ENCODE measurements at places on chromosomes 12 and 14.

DNA sequence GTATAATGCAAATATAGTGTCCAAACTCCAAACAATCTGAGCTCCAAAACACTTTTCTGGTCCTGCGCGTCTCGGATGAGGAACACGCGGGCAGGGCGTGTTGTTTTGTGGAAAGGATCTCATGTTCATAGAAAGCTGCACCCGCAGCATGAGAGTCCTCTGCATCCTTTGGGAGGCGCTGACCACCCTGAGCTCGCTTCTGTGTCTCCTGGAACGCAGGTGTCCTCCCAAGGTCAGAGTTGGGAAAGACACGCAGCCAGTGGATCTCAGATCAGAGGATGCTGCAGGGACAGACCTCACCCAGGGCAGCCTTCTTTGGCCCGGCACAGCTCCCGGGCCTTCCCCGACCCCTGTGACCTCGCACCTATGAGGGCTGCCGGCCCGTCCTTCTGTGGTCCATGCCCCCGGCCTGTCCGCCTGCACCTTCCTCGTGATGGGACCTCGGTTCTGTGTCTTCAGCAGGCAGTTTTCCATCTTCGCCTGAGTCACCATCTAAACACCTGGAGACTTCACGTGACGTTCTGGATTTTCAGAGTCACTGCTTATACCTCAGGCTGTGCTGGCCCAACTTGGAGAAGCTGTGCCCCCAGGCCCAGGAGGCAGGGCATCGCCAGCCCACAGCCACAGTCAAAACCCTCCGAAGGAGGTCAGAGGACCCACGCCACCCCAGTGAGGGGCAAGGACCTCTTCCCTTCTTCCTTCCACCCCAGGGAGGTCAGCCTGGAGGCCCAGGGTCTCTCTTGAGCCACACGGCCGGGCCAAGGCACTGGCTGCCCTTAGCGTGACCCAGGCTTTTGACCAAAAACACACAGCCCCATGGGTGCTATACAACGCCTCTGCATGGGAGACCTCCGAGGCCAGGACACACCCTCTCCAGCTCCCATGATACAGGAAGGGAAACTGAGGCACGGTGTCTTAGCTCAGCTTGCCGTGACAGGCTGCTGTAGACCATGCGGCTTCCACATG lies 25.9 kb downstream of the MMP17 start:
- DNase-seq: peak; percentile 35

DNA sequence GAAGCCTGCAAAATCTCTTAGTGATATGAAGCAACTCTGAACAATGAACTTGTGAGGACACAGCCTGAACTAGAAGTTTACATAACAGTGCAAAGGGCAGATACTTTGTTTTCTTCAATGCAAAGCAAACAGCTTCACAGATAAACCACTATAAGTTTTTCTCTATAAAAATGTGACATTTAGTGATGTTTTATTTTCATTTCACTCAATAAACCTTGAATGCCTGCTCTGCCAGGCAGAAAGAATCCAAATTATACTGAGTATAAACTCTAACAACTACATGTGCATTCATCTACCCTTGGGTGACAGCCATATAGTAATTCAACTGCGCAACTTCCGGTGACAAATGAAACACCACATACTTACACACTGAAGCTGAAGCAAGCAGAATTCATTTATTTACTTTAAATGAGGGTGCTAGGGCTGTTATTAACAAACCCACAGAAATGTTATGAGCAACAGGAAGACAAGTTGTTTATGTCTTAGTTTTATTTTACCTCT lies 10.3 kb downstream of the DCP1B start:
- DNase-seq: no peak

DNA sequence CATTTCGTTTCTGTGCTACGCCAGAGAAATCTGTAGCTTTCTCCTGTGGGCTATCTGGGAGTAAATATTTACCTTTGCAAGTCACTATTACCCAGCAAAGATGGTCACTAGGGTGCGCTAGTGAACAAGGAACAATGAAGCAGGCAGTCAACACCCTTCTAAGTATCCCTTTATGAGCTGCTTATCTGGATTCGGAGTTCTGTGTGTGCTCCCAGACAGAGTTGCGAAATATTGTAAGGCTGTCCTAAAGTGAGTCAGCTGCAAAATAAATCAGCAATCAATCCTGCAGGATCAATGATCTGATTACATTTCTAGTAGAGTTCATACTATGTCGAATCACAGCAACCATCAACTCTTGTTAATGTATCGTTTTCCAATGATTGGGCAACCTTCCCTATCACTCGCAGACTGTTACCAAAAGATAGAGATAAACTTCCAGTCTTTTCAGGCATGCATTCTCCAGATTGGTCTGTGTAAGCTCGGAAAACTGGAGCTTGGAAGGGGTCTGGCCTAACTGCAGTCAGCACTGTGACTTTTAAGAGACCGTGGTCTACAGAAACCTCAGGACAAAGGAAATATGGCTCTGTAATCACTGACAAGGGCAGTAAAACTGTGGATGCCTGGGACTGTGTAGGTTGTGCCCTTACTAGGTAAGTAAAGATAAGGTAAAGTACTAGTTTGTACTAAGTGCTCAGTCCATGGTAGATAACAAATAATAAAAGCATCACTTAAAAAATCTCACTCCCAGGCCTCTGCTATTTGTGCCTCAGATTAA lies 133.5 kb downstream of the KCNK10 start:
- peak; percentile 89 for DNase-seq

GRCh38 chr12:6700646-6701051 lies at the start of gene PIANP:
Gene PIANP, minus strand, starts transcription at chr12:6700815. Its CDS starts 2,754 bp downstream, at chr12:6698061.
- no peak for DNase-seq

- DNase-seq: no peak
Observed at GRCh38 chr12:124655698-124656516, 88.5 kb upstream of the NCOR2 start.

DNA sequence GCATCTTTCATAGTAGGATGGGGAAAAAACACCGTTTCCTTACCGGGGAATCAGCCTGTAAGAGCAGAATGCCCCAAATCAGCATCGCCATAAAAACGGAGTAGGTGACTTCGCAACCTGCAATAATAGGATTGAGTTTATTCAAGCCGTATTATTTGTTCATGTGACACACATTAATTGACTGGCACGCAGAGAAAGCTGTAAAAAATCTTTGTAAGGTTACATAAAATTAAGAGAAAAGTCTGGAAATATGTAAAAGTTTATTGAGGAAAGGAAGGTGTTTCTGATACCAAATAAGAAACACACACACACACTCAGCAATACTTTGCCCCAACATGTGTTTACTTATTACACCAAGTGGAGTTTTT lies 628 bp upstream of the CAPRIN2 start:
- DNase-seq: no peak

GRCh38 chr12:106220536-106220935 lies 27.3 kb downstream of the CKAP4 start:
- no peak for DNase-seq

DNA sequence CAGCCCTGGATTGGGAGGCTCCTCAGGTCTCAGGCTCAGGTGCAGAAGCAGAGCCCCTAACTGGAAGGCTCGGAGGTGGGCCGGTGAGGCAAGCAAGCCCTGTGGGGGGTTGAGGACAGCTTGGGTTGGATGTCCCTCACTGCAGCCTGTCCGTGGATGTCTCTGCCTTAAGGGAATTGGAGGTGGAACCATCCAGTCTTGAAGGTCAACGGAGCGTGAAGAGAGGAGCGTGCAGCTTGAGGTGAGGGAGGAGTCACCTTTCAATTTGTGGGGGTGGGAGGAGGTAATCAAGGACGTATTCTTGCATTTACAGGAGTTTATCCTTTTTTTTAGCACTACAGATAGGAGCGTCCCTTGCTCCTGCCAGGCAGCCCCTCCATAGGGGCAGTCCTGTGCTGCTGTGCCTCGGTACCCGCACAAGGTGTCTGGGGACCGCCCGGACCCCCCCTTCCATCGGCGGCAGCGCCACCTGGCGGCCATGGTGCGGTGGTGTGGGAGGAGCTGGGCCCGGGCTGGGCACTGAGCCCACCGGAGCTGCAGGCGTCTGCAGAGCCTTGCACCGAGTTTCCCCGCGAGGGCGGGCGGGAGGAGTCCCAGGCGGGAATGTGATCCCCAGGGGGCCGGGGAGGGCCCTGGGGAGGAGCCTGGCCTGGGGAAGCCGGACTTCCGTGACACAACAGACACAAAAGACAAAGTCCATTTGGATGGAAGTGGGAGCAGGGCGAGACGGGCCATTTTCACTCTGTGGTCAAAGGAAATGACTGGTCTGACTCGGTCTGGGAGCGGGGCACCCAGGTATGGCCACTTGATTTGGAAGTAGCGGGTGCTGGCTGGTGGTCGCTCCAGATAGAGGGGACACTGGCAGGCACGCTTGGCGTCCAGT lies 864 bp downstream of the DNAJC22 start:
- DNase-seq: peak; percentile 95

- DNase-seq: no peak
Observed at GRCh38 chr12:82437744-82438143, 79.4 kb downstream of the METTL25 start.

DNA sequence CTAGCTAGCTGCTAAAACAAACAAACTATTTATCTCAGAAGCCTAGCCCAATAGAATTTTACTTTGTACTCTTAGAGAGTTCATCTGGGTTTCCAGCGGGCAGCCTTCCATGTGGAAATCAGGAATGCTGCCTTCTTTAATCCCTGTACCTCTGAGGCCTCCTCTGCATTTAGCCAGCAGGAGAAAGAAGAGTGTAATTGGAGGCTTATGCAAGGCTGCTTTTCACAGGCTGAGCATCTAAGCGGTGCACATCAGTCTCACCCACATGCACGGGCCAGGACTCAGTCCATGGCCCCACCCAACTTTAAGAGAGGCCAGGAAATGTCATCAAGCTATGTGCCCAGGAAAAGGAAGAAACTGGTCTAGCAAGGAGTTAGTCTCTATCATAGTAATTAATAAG lies 14.0 kb upstream of the PTGDR start:
- DNase-seq: no peak

DNA sequence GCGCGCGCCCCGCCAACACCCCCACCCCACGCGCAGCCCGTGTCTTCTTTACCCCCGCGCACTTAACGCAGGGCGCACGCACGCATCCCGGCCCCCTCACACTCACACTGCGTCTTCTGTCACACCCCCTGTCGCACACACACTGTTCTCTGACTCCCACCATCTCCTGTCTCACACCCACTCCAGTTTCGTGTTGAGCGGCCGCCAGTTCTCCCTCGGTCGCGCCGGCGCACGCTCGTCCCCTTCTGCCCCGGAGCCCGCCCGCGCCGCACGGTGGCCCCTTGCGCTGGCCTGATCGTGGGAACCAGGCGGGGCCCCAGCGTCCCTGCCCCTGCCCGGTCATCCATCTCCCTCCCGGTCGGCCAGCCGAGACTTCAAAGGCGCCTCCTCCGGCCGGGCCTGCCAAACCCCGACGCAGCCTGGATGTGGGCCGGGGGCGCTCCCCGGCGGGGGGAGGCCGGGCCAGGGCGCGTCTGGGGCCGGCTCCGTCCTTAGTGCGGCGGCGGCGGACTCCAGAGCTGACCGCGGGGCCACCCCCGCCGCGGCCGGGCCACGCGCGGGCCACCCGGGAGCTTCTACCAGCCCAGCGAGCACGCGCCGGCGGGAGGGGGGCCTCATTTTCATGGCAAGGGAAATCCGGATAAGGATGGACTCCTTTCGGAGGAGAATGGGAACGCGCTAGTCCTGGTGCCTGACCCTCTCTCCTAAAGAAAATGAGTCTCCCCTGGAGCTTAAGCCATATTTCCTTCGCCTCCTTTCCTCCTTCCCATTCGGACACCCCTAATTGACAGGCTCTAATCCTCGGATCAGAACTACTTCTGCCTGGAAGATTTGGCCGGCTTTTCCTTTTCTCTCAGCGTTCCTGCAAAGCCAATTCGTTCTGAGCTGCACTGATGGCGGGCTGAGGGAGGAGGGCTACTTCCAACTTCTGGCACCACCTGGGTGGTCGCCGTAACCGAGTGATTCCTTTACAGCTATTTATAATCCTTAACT lies 82.0 kb upstream of the HMGA2 start:
- DNase-seq: peak; percentile 78

DNA sequence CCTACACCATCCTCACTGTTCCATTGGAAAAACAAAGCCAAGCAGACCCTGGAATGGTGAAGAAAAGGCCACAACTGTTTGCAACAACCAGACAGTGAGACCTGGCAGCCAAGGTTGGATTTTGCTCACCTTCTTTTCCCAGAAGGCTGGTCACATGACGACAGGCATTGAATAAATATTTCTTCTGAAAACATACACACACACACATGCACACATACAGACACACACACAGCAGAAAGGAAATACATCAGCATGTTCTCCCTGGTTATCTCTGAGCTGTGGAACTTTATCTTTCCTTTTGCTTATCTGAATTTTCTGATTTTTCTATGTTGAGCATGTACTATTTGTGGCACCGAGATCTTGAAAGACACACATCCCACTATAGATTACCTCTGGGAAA lies 38.0 kb upstream of the CCDC60 start:
- no peak for DNase-seq

- no peak for DNase-seq
Observed at GRCh38 chr14:71749613-71750238, 182.5 kb upstream of the RGS6 start.

DNA sequence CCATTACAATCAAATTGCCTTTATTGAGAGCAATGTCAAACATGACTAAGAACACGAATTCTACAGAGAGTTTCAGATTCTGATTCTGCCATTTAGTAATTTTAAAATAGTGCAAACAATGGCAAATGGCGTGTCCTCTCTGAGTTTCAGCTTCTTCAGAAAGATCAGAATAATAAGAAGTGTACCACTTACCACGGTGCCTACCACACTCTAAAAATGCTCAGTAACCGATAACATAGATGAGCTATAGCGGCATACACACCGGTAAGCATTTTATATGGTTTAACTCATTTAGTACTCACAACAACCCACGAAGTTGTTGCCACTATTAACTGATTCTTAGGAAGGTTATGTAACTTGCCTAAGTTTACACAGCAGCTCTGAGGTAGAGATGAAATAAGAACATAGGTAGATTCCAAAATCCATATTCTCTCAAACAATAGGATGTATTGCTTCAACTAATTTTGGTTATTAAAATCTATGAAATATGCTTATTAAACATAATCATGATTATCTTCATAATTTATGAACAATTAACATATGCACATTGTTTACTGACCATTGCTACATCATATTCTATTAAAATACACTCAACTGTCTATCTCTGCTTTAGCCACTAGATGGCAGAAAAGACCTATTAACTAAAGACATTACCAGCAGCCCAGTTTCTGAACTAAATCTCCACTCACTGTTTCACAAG lies 38.3 kb downstream of the SLC6A15 start:
- DNase-seq: no peak

- peak; percentile 27 for DNase-seq
Observed at GRCh38 chr14:91108941-91109611, 4.8 kb upstream of the DGLUCY start.

GRCh38 chr12:126233625-126234024 lies 1168.4 kb downstream of the AACS start:
- DNase-seq: no peak

- DNase-seq: no peak
Observed at GRCh38 chr12:106227641-106228319, 20.0 kb downstream of the CKAP4 start.
